ENCODE measurements at places on chromosomes 12 and 14.

- no peak for DNase-seq
These were observed 3.3 kb upstream of the KRT79 start for GRCh38 chr12:52837413-52837741.

- DNase-seq, result no peak
These were observed 196.1 kb downstream of the BCL11B start for GRCh38 chr14:99075771-99076375.

DNA sequence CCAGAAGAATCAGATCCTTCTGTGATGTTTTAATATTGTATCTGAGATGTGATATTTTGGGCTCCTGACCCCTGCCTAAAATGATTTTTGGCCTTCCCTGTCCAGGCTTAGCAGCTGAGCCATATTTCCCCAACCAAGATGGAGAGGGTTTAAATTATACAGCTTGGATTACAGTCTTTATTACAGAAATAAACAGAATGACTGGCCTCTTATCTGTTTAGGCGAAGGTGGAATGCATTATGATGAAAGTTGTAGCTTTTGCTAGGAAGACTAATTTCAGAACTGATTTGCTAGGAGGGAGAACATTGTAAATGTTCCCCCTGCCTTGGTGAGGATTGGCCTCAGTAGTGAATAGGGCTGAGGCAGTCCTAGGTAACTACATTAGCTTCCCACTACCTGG is 23.3 kb downstream of the BMAL2 start:
- DNase-seq, result no peak

DNA sequence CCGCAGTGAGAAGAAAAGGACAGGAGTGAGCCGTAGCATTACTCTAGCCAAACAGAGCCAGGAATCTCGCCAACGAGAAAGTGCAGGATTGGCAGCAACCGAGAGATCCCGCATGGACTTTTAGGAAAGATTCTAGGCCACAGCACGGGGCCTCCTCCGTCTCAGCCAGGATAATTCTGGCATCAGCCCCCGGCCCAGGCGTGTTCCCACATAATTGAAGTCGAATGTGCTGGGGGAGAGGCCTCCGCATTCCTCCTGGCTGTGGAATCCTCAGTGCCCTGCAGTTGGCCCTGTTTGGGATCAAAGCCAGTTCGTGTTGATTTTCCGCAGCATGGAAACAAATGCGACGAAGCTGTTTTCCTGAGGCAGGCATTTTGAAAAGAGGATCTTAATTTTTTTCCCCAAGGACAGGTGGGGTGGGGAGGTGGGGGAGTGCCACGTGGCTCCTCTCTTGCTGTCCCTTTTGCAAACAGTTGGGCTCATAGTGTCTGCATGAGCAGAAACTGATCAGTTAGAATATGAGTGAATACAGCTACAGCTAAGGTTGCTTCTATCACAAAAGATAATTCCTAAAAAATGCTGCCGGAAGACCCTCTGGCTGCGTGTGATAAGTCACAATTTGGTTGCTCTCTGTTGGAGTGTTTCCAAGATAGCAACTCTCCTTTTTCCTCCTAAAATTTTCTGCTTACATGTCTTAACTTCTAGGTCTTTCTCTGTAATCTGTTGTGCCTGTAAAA is 37.3 kb upstream of the ATXN2 start:
- DNase-seq, result no peak

DNA sequence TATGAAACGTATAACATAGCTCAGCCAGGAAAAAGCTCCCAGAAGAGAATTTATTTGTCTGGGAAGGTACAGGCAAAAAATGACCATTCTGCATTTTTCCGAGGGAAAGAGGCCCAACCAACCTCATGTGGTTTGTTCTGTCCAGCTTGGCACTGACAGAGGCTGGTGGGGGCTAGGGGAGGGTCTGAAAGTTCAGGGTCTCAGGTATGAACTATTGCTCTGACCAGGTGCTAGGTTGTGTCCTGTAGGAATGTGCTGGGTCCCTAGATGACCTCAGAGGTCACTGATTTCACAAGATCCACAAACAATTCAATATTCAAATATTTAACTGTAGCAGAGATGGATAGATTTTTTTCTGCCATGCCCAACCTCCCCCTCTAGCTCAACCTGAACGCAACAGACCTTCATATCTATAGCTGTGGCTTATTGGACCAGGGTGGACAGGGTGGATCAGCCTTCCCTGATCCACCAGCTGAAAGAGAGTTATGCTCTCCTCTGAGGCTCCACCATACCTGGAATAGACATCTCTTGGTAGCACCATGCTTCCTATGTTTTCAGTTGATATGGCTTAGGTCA is 32.9 kb upstream of the IFT81 start:
- DNase-seq, result no peak

- no peak for DNase-seq
These were observed at the start of gene SLC5A8 for GRCh38 chr12:101209319-101210302. Gene SLC5A8, minus strand, starts transcription at chr12:101210238. Its CDS starts 390 bp downstream, at chr12:101209848.

GRCh38 chr14:81453166-81453766 is 53.1 kb upstream of the STON2 start:
- peak; percentile 41 for DNase-seq

DNA sequence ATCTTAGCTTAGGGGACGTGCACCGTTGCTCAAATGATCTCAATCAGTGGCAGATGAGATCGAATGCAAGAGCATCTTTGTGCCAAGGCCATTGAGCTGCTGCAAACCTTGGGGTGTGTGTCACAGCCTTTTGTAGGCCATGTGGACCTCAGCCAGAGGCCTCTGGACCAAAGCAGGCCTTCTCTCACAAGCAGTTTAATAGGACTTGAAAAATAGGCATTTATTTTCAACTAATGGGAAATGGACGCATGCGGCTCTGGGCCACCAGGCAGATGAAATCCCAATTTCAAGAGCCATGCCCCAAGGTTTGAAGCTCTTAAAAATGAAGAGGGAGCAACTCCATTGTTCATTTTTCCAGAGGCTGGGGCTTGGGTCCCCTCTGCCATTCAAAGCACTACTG is 87.3 kb downstream of the TTC7B start:
- no peak for DNase-seq

All from NCI-H2107 (cell line).